ENCODE measurements at places on chromosomes 2 and 18. TPM values are rescaled to one million over a fixed set of nuclear protein-coding genes. Genes with fewer than 3 reads are reported as not detected.

DNA sequence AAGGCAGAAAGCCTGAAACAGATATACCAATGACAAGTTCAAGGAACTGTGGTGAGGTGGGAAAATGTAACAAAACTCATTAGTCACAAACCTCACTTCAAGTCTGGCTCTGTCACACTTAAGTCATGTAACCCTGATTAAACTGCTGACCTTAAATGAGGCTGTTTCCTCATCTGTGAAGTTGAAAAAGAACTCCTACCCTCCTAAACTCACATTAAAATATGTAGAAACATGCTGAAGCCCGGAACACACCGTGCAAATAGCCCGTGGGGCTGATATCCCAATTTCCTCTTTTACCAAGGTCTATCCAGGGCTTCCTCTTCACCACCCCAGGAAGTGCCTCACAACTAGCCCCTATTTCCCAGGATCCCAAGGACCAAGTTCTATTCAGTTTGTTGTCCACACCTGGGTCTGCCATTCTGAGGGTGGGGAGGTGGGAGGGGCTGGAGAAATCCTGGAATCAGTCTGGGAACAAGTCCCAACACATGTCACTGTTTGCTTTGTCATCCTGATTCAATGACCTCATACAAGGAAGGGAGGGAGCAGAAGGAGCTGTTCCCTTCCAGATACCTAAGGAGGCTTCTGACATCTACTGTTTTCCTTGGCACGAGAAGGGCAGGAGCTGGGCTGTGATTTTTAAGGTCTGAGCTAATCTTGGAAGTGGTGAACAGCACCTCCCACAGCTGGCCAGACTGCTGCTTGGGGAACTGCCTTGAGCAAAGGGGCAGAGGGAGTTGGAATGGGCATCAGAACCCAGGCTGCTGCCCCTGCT, 42.3 kb downstream of the SLC4A1AP start:
- peaks cover 6% of the 10 kb centered on the region for H3K4me1 ChIP-seq
- H3K4me3 ChIP-seq: no peak overlapping the region
- H3K36me3 ChIP-seq: no peaks in the 10 kb centered on the region
- DNase-seq: no peak
- H3K27ac ChIP-seq: no peak overlapping the region
- H3K27me3 ChIP-seq: no peaks in the 10 kb centered on the region

DNA sequence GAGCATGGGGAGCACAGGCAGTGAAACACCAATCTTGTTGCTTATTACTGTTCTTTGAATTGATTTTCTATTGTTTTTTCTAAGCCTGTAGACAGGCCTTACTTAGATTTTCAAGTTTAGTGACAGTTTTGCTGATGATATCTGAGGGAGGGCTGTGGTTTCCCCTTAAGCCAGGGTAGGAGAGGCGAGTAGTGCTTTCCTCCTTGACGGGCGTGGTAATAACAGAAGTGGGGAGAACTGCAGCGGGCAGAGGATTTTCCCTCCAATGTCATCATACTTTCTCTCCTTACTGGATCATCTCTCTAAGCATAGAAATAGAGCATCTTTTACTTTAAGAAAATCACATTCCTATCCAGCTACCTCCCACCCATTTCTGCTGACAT, 314.4 kb downstream of the ALK start:
- no peaks in the 10 kb centered on the region for H3K27me3 ChIP-seq
- H3K36me3 ChIP-seq: no peaks in the 10 kb centered on the region
- no peak overlapping the region for H3K27ac ChIP-seq
- H3K4me3 ChIP-seq: no peak overlapping the region
- H3K4me1 ChIP-seq: no peaks in the 10 kb centered on the region

GRCh38 chr2:3207091-3207491, 170.5 kb downstream of the EIPR1 start:
- H3K4me1 ChIP-seq: no peaks in the 10 kb centered on the region
- no peaks in the 10 kb centered on the region for H3K27me3 ChIP-seq
- no peaks in the 10 kb centered on the region for H3K36me3 ChIP-seq
- H3K4me3 ChIP-seq: no peak overlapping the region
- no peak for DNase-seq

DNA sequence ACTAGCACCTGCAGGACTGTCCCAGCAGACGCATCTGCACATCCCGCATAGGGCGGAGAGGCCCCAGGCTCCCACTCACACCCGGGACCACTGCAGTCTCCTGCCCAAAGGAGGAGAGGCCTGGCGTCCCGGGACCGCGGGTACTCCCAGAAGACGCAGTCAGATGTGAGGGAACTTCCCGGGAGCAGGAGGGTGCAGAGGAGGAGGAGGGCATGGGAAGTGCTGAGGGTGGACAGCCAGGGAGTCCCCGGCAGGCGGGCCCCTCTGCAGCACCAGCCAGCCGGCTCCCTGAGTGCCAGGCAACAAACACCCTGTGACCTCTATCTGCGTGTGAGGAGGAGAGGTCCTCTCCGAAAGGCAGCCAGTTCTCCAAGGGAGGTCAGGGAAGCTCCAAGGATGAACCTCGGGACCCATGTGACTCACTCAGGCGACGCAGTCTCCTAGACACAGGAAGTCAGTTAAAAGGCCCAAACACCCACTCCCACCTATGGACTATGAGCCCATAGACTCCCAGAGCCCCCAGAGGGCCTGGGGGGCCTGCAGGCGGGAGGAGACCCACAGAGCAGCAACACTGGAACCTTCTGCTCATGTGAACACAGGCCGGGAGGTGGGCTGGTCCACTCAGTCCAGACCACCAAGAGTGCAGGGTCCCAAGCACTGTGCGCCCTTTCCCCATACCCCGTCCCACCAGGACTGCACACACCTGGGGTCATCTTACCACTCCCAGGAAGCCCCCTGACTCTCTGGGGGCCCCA, 4.2 kb downstream of the PXDN start:
- H3K4me1 ChIP-seq: no peaks in the 10 kb centered on the region
- no peaks in the 10 kb centered on the region for H3K36me3 ChIP-seq
- H3K27ac ChIP-seq: no peak overlapping the region
- H3K27me3 ChIP-seq: peaks cover 5% of the 10 kb centered on the region

DNA sequence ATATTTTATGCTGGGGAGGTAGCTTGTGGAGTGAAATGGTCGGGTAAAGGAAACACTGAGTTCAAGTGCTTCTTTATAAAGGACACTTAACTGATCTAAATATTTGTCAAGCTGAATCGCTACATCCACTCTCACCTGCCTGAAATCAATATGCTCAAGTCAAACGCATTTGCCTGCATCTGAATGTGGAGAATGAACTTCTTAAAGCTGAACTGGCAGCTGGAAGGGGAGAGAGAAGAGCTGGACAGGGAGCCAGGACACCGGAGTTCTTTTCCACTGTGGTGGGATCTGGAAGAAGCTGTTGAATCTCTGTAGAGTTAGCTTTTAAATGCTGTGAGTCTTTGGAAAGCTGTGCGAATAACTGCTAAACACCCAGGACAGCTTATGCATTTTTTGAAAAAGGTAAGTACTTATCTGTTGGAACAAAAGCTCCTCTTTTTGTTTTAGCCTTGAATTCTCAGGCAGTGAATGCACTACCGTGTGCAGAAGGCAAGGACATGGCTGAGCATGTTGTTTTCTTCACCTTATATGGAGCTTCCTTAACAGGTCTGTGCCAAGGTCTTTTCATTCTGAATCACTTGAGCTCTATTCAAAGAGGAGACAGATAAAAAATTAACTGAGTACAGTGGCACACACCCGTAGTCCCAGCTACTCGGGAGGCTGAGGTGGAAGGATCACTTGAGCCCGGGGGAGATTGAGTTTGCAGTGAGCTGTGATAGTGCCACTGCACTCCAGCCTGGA, 74.2 kb upstream of the KLF7 start:
- no peaks in the 10 kb centered on the region for H3K36me3 ChIP-seq
- peaks cover 28% of the 10 kb centered on the region for H3K4me1 ChIP-seq
- no peaks in the 10 kb centered on the region for H3K27me3 ChIP-seq
- DNase-seq: no peak
- no peak overlapping the region for H3K4me3 ChIP-seq
- no peak overlapping the region for H3K27ac ChIP-seq

DSC2 gene
- total RNA-seq: not detected

DNA sequence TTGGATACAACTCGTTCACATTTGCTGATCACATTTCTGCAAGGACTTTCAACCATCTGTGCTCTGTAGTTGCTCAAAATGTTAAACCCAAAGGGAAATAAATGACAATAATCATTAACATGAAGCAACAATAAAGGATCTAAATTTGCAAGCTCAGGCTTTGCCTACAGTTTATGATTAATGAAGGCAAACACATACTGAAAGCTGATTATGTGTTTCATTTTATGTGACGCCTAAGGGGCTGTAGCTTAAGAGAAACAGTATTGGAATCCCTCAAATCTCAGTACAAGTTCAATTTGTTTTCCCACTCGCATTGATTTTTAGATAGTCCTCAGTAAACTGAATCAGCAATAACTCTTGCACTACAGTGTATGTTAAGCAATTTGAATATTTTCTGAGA, 160.3 kb upstream of the FSIP2 start:
- H3K4me3 ChIP-seq: no peak overlapping the region
- no peaks in the 10 kb centered on the region for H3K27me3 ChIP-seq

PIK3C3 gene
- total RNA-seq: 50.7 TPM

CAPN13 gene
- not detected for total RNA-seq
